ENCODE measurements at places on chromosomes 1 and 21.

DNA sequence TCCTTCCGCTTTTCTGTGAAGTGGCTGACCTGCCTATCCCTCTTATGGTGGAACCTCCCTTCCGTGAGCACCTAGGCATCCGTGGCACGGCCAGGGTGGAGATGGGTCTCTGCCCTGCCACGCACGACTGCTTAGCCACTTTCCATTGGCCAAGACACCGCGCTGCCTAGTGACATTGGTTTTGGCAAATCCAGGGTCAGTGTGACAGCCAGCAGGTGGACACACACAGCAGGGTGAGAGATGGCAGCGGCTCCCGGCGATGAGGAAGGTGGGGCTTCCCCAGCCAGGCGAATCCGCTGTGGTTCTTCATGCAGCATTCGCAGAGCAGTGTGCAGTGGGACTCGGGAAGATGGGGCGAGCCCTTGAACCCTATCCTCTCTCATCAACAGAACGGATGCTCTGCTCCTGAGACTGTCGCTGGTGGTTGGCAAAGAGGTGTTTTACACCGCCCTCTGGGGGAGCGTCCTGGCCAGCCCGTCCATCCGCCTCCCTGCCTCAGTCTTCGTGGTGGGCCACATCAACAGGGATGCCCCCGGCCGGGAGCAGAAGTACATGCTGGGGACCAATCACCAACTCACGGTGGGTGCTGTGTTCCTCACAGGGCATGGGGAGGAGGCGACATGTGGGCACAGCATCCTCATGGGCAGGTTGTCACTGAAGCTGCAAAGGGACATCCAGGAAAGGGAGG, 51.8 kb downstream of the DOP1B start:
- DNase-seq = no peak

DNA sequence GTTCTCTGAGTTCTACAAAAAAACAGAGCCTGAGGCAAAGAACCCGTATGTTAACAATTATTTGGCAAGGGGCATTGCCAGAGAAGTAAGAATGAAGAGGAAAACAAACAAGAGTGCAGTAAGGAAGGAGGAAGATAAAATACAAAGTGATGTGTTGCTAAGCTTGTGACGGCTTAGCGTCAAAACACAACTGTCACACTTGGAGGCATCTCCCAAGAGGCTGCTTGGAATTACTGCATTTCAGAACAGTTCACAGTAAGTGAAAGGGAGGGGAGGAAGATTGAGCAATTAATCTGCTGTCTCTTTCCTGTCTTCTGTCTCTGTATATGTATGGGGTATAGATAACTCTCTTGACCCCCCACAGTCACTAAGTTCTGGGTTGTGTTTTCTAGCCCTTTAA, 1017.0 kb upstream of the TMPRSS15 start:
- DNase-seq = no peak

- no peak for DNase-seq
Observed at GRCh38 chr1:170804419-170804818, 130.9 kb upstream of the MROH9 start.

- peak; percentile 82 for DNase-seq
Observed at GRCh38 chr1:42157667-42158066, 4.5 kb downstream of the GUCA2B start.

DNA sequence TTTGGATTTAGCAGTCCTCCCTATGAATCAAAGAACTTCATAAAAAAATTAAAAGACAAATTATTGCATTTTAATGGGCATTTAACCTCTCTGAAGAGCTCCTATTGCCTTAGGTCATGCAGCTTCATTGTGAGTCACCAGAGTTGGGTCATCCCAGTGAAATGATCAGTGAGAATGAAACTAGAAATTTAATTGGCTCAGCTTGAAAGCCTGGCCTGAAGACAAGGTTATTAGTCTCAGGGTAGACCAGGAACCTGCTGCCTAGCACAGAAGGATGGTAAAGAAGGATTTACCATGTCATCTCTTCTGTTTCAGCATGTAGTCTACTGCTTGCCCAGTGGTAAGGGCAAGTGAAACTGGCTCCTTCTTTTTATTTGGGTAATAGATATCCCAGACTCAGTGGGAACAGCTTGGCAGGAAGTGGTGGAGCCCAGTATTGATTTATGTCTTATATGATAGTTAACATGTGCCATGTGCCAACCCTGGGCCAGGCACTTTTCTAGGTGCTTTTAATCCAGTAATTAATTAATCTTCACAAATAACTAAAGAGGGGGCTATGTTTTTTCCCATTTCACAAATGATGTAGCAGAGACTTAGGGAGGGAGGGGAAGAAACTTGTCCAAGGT, 23.6 kb downstream of the LAMC2 start:
- peak; percentile 42 for DNase-seq

DNA sequence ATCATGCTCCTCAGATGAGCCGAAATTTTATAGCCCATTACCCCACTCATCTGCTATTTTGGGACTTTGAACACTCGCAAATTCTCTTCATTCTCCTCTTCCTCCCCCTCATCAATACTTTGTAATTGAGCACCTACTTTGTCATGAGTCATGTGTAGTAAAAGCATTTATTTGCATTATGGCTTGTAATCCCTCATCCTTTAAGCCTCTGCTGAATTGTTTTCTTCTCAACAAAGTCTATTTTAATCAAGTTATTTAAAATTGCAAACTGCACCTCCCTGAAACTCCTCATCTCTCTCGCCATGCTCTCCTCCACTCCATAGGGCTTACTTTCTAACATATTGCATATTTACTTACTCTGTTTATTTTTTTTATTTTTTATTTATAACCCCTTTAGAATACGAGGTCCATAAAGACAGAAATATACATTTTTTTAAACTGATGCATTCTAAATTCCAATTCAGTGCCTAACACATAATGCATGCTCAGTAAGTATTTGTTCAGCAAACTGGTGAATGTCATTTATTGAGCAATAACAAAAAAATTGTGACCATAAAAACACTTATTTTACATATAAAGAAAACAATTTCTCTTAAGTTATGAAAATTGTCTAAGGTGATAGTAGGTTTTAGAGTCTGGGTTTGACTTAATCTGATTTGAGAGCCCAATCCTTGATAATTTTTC, 161.7 kb downstream of the FASLG start:
- no peak for DNase-seq

- DNase-seq = no peak
Observed at GRCh38 chr21:45695086-45695485, 51.6 kb downstream of the PCBP3 start.

- DNase-seq = no peak
Observed at GRCh38 chr1:11429935-11430334, 49.0 kb upstream of the DISP3 start.

- peak; percentile 78 for DNase-seq
Observed at GRCh38 chr1:115706587-115707425, 61.7 kb downstream of the CASQ2 start.

- DNase-seq = no peak
Observed at GRCh38 chr1:84571150-84571535, 3.1 kb downstream of the CTBS start.

- DNase-seq = peak; percentile 63
Observed at GRCh38 chr1:236759252-236759859, 35.7 kb upstream of the MTR start.

- DNase-seq = no peak
Observed at GRCh38 chr1:109298666-109299557, 7.9 kb downstream of the MYBPHL start.

- no peak for DNase-seq
Observed at GRCh38 chr1:155485945-155486344, 76.7 kb downstream of the ASH1L start.

DNA sequence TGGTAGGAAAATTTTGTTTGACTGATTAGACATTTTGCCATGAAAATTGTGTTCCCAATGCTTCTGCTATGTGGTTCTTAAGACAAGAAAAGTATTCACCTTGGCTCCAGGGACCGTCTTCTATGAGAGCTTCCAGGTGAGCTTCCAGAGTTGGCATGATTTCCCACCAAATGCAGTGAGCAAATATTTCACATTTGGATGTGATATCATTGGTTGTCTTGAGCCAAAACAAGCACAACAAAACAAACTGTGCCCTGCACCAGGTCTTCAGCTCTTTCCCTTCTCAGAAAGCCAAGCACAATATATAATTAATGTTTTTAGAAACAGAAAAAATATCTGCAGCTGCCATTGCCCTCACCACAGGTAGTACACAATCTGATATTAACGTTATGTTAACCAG, 1009.0 kb downstream of the PLA2G4A start:
- no peak for DNase-seq

- DNase-seq = no peak
Observed at GRCh38 chr1:178727014-178727895, 2.2 kb downstream of the RALGPS2 start.

DNA sequence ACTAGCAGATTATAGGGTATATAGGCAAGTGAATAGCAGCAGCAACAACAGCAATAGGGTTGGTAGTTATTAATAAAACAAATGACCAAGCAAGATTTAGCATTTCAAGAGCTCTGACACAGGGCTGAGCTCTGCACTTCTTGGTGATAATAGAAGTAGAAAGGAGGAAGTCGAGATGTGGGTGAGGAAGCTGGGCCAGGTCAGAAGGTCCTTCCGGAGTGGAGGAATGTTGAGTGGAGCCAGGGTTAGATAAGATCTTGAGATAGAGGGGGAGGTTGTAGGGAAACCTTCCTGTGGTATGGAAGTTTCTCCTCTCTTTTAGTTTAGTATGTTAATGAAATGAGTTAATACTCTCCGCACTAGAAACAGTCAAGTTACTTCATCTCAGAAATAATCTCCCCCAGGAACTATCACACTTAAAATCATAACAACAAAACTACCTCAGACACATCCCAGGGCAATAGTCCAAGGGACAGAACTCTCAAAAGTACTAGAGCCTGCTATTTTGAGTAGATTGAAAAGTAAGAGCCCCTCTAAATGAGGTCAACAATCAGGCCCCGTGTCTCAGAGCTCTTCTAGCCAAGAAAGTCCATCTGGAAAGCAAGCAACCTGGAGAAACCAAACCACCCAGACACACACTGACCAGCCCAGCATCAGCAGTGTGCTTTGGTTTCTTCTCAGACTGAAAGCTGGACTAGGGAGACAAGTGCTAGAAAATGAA, 45.4 kb upstream of the ATP1B1 start:
- DNase-seq = no peak

GRCh38 chr1:184757891-184758290, 3.2 kb upstream of the EDEM3 start:
- no peak for DNase-seq

GRCh38 chr1:111323231-111323630, 32.6 kb downstream of the CHIA start:
- no peak for DNase-seq

DNA sequence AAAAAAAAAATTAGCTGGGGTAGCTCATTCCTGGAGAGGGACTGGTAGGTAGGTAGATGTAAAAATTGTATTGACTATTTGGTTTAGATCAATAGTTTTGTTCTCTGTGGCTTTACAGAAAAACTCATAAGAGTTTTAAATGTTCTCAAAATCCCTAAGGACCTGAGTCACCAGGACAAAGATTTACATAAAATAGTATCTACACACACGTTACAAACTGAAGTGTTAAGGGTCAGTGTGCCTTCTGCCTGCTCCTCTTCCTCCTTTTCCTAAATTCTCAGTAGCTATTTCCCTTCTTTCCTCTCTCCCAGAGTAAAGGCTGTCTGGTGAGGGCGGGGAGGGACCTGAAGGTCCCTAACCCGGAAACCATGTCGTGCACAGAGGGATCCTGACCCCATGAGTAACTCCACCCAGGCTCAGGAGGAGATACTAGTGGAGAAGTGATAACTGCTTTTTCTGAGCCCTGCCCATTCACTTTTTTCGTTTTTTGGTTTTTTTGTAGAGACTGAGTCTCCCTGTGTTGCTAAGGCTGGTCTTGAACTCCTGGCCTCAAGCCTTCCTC, 8.1 kb downstream of the PLEKHM2 start:
- no peak for DNase-seq

DNA sequence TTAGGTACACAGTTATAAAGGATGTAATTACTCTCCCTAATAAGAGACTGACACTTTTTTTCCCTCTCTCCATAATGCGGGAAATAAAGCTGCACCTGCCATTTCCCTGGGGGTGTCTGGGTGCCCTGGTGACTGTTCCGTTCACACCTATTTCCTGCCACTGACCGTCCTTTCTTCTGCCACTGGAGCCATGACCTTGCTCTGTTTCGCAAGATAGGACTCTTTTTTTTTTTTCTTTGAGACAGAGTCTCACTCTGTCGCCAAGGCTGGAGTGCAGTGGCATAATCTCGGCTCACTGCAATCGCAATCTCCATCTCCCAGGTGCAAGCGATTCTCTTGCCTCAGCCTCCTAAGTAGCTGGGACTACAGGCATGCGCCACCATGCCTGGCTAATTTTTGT, 66.1 kb upstream of the SERBP1 start:
- DNase-seq = no peak

GRCh38 chr1:153527683-153528040, 8.1 kb downstream of the S100A6 start:
- DNase-seq = no peak

DNA sequence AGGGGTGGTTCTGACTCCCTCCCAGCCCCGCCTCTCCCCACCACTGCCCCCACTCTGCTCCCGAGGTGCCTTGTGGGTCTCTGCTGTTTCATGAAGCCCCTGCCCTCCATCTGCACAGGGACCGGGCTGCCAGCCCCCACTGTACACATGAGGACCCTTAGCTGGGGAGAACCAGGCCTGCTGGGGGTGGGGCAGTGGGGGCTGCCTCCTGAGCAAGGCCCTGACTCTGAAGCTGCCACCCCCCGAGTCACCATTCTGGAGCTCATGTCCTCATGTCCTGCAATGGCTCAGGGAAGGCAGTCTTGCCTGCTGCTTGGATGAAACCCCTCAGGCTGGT, 8.4 kb downstream of the HES3 start:
- DNase-seq = no peak

GRCh38 chr1:212288615-212289014, 3.4 kb downstream of the PPP2R5A start:
- DNase-seq = no peak

DNA sequence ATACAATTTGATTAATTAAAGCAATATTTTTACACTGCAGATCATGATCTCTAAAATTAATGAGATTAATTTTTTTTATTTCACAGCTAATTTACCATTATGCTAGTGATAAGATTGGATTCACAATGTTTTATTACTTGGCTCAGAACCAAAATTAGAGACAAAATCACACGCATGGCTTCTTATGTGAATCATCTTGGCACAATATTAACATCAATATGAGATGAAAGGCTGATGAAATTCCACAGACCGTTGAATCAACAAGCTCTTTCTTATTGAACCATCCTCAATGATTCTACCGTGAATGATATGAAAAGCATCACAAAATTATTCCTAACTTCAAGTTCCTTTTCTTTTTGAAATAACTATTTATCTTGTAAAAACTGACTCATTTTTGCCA, 544.9 kb downstream of the KCNT2 start:
- DNase-seq = no peak

- no peak for DNase-seq
Observed at GRCh38 chr1:40224040-40224439, 23.7 kb upstream of the TMCO2 start.

- no peak for DNase-seq
Observed at GRCh38 chr1:225577241-225577640, 75.7 kb downstream of the ENAH start.

- DNase-seq = no peak
Observed at GRCh38 chr1:229007701-229008100, 263.2 kb upstream of the RAB4A start.
